NCI-H187 (cell line): ENCODE measurements at places on chromosomes 2 and 18.

GRCh38 chr18:35426786-35427185 is 49.6 kb upstream of the ZNF396 start:
- DNase-seq = no peak

DNA sequence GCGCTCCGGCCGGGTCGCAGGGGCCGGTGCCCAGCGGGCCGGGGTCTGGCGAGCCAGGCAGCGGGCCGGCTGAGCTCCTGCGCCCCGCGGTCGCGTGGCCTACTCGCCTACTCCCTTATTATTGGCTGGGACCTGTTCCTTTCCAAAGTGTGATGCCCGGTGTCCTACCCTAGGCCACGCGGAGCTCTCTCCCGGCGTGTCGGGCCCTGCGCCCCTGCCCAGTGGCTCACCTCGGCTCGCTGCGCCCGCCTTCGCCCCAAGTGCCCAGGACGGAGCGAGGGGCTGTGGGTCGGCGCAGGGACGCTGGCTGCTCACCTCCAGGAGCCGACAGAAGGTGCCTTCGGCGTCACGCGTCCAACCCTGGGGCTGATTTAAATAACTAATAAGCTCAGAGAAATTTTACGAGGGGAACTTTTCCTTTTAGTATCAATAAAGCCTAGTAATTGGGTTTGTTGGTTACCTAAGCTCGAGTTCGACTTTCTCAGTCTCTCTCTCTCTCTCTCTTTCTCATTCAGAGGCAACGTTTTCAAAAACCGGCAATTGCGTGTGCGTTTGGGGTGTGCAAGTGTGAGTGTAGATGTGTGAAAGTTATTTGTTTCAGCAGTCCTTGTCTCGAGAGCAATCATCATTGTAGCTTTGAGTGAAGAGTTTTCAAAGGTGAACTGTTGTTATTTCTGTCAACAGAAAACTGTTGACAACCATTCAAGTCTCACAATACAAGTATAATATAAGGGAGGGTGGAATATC is 7.0 kb upstream of the SATB2 start:
- no peak for DNase-seq

GRCh38 chr2:98050070-98050469 is 36.9 kb upstream of the VWA3B start:
- DNase-seq = no peak

DNA sequence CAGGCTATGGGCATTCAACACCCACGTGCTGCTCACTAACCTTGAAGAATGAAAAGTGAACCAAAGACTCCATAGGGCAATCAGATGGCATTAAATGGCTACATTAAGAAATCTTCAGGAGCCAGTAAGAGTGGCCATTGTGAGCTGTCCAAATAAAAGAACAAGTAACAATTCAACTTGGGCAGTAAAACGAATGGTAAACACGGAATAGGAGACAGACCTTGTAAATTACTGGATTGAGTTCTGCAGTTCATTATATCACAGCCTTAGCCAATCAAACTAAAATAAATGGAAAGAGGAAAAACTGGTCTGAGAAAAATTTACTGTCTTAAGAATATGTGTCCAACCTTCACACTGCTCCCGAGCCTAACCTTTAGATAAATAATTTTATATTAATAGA is 306.5 kb upstream of the ZNF521 start:
- no peak for DNase-seq

DNA sequence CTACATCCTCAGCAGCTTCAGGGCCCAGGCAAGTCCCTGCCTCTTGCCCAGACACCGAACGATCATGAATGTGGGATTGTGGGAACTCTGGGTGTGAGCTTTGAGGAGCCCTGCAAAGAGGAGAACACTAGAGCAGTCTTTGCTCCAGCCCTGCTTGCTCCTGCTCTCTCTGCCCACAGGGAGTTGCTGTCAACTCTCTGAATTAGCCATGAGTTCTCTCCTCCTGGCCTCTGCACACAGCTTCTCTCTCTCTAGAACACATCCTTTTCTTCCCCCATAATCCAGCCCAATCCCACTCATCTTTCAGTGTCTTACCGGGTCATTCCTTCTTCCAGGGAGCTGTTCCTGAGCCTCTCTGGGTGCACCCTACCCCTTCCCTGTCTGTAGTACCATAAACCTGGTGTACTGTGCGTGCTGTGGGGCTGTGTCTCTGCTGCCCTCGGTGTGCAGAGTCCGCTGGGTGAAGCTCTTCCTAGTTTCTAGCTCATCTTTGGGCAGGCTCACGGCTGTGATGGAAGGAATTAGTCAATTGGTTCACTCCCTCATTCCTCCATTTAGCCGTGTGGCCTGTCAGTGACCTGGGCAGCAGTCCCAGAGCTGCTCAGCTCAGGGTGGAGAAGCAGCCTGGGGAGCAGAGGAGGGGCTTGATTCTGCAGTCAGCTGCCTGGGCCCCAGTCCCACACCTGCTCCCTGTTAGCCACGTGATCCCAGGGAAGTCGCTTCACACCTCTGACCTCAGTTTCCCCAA is 132.9 kb upstream of the HDAC4 start:
- no peak for DNase-seq

- no peak for DNase-seq
Observed at GRCh38 chr18:76524900-76525698, 30.1 kb upstream of the ZNF516 start.

DNA sequence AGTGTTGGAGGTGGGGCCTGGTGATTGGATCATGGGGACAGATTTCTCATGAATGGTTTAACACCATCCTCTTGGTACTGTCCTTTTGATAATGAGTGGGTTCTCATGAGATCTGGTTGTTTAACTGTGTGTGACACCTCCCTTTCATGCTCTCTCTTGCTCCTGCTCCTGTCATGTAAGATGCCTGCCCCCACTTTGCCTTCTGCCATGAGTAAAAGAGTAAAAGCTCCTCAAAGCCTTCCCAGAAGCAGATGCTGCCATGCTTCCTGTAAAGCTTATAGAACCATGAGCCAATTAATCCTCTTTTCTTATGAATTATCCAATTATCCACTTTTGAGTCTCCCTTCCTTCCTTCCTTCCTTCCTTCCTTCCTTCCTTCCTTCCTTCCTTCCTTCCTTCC is 317.7 kb downstream of the RDH14 start:
- no peak for DNase-seq

DNA sequence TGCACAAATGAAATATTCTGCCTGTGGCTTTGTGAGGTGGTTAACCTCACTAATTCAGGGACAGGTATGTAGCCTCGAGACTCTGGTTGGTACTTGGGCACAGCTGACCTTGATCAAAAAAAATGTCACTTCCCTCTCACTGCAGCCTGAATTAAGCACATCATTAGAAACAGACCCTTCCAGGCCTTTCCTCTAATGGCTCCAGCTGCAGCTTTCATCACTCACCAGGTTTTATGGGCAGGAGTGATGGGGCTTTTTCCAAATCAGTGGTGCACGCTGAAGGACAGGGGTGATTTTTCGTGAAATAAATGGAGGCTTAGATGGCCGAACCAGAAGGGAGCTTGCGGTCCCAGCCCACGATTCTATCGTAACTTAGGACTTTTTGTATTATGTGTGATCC is 213.0 kb upstream of the RAB12 start:
- DNase-seq = no peak

DNA sequence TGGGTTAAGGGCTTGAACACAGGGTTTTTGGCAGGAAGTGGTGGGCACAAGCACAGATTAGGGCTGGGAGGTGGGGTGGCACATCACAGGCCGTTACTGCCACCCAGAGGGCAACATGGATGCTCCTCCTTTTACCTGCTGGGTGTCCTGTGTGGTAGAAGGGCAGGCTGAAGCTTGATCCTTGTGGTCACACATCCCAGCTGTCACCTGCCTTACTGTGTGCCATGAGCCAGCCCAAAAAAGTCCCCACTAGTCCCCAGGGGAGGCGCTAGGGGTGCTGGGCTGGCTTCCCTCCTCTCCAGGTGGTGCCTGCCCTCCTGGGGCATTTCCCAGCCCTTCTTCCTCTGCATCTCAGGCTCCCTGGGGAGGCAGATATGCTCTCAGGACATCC is 50.5 kb upstream of the ALPP start:
- no peak for DNase-seq

- DNase-seq = no peak
Observed at GRCh38 chr2:29662861-29663260, 258.5 kb downstream of the ALK start.

GRCh38 chr18:23565916-23566547 is 20.3 kb downstream of the NPC1 start:
- DNase-seq = no peak

GRCh38 chr2:24642351-24642750 is 150.8 kb downstream of the PTRHD1 start:
- no peak for DNase-seq

DNA sequence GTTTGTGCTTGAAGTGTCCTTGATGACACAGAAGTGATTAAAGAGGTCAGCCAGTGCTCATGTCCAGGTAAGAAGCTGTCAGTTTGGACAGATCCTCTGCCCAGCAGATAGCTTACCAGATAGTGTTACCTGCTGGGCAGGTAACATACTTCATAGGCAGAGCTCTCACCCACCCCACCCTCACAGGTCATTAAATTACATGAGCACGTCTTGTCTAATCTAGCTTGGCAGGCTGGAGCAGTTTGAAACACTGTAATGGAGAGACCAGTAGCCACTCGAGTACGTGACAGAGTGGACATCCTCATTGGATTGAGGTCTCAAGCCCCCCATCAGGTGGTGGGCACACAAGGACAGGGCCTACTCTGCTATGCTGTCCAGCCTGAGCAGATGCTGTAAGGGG is 27.1 kb downstream of the TTC32 start:
- DNase-seq = no peak

DNA sequence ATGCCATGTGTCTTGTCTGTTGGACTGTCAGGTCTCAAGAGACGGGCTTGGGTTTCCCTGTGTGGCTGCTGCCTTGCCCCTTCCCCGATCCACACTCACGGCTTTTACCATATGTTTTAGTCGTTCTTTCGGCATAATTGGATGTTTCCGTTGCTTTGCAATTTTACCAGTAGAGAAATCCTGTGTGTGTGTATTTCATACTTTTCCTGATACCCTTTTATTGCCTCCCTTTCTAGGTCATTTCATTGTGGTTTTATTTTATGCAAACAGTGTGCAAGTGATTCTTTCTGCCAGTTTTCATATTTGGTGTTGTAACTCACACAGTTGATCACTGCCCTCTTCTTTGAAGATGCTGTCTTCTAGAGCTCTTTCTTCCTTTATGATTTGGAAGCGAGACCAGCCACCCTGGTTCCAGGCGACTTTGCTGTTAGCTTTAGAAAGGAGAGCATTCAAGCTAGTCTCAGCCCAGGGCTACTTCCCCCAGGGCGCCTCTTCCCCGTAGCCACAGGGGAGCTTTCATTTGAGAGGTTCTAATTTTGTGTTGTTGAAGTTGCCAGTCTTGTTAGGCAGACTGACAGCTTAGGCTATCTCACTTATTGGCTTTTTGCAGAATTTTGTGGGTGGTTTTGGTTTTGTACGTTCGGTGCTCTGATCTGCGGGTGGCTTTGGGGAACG is 17.0 kb downstream of the SH3BP4 start:
- no peak for DNase-seq

DNA sequence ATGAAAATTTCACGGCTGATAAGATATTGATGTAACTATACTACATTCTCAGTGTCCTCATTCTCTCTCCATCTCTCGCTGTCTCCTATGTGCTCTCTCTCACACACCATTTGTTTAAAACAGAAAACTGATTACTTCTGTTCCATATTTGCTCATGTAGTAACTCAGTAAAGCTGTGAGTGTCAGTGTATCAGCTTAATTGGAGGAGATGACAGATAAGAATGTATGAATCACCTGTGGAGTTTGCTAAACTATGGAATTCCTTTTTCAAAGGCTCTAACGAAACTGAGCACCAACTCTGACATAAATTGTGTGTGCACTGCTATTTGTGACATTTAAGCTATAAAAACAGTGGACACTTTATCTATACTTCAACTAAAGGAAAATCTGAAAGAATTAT is 1080.0 kb downstream of the DSC3 start:
- DNase-seq = no peak

GRCh38 chr2:132816234-132816633 is 146.2 kb upstream of the LYPD1 start:
- DNase-seq = no peak

- no peak for DNase-seq
Observed at GRCh38 chr18:49959176-49959575, 145.8 kb upstream of the ACAA2 start.

DNA sequence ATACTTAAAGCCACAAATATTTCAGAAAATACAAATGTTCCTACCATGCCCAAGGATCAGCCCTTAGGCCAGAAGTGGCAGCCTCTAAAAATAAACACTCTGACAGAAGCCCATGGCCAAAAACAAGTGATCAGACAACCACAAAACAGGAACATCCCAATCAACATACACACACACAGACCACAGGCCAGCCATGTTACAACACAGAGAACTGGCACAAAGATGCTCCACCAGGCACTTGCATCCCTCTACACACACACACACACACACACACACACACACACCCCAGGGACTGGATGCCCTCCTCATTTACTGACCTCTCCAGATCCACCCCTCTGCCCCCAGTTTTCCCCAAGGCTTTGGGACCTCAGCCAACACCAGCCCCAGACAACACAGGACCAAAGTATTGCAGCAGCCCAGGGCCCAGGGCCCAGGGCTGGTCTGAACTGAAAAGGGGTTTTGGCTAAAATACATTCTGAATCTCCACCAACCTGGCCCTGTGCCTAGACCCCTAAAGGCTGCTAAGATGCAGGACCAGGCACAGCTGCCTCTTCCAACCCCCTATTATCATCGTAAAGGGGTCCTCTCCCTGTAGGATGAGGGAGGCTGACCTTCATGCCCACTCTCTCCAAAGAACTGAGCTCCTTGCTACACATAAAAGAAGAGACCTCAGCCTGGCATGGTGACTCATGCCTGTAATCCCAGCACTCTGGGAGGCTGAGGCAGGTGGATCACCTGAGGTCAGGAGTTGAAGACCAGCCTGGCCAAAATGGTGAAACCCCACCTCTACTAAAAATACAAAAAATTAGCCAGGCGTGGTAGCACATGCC is 151.4 kb downstream of the TNS1 start:
- DNase-seq = no peak

DNA sequence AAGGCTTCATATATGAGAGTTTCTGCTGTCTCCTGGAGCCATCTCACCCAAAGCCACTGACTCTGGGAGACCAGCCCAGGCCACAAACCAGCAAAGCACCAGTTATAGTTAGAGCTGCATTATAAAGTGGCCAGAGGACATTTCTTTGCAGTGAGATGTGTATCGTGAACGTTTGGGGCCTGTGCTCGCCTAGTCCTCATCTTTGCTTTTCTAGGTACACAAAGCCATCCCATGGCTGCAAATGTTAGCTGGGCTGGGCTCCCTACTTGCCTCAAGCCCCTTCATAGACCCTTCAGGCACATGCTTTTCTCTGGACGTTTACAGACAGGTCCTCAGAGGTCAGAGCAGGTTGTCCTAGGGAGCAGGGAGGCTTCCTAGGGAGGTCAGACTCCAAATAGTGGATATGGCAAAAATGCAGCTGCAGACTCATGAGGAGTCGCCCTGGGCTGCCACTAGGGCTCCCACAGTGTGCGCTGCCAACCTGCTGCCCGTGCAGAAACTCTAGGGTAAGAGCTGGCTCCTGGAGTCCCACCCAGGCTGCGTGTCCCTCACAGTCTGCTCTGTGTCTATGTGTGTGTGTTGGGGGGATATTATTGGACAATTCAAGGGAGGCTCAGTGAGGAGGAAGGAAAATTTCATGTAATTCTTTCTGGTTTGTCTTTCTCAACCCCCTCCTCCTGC is 141.0 kb downstream of the RPIA start:
- DNase-seq = no peak
